Activated CD4-positive, CD25-positive, alpha-beta regulatory T cell (primary cell): ENCODE measurements at places on chromosomes 2 and 18.

DNA sequence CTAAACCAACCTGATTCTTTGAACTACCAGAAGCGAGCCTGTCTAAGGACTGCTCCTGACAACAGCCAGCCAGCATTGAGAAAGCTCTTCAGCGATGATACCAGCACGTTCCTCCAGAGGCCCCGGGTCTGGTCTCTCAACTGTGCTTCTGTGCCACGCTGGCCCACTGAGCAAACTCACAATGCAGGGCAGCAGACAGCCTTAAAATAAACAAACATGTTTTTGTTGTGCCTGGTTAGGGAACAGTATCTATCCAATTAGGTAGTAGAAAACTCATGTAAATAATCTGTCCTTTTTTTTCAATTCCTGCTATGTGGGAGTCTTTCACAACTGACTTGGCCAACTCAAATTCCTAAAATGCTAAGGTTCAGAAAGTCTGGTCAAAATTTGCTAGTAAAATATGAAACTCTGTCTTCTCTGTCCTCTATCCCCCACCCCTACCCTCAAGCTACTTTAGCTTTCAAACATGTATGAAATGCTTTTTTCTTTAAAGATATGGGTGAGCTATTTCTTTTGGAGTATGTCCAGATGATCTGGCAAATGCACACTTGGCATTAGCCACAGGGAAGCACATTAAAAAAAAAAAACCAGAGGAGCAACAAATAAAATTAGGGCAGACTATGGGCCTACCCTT, 21.4 kb upstream of the EML4 start:
- no peak for DNase-seq

DNA sequence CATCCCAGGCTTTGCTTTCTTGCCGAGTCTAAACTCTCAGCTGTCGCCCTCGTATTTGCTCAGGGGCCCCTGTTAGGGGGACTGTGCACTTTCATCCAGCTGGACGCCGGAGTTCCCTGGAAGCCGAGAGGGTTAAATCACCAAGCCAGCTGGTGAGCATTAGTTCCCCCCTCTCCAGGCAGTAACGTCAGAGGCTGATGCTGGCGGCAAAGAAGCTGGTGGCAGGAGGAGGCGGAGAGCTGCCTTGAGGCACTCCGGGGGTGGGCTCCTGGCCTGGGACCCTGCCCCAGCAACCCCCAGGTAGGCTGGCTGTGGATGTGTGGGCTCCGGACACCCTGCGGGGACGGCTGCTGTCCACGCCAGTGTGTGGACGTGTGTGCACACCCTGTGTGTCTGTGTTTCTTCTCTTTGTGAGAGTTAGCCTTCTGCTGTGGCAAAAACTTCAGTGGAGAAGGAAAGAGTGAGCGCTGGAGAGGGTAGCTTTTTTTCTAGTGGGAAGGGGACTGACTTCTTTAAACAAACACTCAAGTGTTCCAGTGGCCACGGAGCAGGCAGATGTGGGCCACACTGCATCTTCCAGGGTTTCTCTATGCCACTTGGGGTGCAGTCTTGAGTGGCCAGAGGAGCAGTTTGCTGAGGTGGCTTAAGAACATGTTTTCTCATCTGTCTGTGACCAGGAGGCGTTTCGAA, 84.7 kb downstream of the GLI2 start:
- DNase-seq: no peak

GRCh38 chr18:49910986-49911385, 97.7 kb upstream of the ACAA2 start:
- no peak for DNase-seq

- DNase-seq: no peak
These were observed 62.3 kb upstream of the ACYP2 start for GRCh38 chr2:54052825-54053718.

GRCh38 chr2:69138793-69139459, 125.9 kb downstream of the ANTXR1 start:
- DNase-seq: no peak

DNA sequence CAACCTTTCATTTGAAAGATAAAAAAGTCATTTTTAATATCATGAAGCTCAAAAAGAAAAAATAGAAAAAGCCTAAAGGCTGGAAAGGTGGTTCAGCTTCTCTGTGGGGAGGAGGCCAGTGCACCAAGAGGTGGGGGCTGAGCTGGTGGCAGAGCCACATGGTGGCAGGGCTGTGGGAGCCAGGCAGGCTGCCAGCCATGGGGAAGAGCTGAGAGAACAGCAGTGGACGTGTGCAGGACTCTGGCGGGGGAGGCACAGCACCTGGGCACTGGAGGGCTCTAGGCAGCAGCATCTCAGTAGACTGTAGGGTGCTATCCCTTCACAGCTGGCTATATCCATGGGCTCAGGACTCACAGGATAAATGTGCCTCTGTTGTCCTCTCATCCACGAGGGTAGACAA, 47.8 kb downstream of the STK25 start:
- no peak for DNase-seq

DNA sequence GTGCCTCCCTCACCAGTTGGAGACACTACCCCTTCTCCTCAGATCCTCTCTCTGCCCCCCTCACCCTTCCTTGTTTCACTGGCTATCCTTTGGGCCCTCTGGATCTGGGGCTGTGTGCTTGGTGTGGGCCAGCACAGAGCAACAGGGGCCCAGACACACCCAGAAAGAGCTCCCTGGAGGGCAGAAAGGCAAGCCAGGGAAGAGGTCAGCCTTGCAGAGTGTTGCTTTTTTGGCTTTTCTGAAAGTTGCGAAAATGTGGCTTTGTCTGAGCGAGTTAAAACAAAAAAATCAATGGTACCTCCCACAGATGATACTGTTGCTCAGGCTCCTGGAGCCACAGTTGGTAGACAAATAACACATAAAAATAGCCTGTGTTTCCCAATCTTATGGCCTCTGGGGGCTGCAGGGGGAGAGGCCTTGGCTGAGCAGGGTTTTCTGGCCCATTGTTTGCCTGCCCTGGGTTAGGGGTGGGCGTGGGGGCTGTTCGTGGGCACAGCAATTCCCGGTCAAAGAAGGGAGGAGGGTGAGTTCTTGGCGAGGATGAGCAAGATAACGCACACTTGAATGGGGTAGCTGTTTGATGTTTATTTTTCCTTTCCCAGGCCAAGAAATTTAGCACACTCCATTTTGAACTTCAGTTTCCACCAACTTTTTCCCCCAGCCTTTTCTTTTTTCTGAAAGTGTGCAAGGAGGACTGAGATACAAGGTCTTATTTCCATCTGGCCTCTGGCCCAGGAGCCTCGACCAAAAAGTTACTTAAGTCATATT, 167.0 kb upstream of the HAAO start:
- no peak for DNase-seq

GRCh38 chr2:96965781-96966514, 20.4 kb downstream of the FAM178B start:
- DNase-seq: no peak

- no peak for DNase-seq
These were observed 39.8 kb upstream of the AAK1 start for GRCh38 chr2:69683170-69683971.

- DNase-seq: no peak
These were observed 314.8 kb downstream of the CDH2 start for GRCh38 chr18:27862041-27862682.

DNA sequence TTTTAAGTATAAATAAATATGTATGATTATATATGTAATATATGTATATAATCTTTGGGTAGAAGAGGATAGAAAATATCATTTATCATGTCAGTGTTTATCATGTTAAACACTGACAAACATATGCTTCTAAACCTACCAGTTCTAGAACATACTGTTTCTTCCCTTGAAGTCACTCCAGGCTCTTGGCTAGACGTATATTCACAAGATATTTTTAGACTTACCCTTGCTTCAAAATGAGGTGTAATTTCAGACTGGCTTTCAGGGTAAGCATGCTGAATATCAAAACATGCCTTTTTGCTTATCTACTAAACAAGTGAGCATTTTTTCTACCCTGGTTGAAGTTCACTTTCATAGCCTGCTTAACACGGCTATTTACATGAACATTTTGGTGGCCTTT, 642.4 kb upstream of the PKDCC start:
- DNase-seq: no peak

DNA sequence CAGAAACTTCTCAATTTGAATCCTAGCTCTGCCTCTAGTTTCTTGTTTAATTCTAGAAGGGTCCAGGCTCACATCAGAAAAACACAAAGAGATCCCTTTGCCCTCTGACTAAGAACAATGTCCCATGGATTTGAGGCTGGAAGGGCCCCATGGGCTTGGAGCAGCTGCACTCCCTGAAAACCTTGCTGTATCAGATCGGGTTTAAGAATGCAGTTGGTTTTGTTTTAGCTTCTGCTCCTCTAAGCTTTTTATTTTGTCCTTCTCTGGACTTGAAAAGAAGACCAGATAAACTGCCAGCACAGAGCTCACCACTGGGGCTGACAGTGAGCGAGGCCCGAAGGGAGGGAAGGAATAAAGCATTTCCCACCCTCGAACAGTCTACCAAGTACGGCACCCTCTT, 69.2 kb upstream of the WIPF1 start:
- no peak for DNase-seq

GRCh38 chr2:8231902-8232301, 450.0 kb upstream of the ID2 start:
- DNase-seq: no peak

DNA sequence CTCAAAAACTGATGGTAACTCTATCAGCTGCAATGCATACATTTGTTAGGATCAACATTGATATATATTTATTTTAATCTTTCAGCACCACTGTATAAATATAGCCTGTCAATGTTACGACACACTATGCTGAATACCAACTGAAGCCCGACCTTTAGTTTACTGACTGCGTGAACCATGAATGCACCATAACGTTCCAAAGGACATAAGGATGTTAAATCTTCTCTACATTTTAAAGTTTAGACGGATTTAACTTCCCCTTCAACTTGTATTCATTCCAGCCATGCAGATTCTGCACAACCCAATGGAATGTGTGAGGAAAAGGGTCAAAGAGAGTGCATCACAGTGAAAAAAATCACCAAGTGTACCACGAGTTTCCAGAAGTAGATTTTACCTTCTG, 489.5 kb downstream of the IRS1 start:
- DNase-seq: no peak

DNA sequence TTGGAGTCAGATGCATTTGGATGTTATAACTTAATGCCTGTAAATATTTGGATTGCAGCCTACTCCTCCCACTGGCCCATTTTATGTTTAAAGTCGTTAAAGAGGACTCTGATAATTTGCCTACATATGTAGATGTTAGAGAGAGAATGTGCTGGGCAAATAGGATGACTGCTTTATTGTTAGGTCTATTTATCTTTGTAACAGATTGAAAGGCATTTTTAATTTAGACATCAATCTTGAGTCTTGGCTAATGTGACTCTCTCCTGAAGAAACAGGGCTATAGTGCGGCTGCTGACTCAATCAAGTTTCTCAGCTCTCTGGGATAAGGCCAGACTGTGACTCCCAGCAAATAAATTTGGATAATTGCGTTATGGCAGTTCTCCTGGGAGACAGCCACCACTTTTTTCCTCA, 1101.4 kb downstream of the CBLN2 start:
- DNase-seq: no peak

- no peak for DNase-seq
These were observed 5.7 kb downstream of the NCKAP5 start for GRCh38 chr2:133562558-133562957.

- DNase-seq: no peak
These were observed 492.0 kb downstream of the TNS1 start for GRCh38 chr2:217510771-217511291.

DNA sequence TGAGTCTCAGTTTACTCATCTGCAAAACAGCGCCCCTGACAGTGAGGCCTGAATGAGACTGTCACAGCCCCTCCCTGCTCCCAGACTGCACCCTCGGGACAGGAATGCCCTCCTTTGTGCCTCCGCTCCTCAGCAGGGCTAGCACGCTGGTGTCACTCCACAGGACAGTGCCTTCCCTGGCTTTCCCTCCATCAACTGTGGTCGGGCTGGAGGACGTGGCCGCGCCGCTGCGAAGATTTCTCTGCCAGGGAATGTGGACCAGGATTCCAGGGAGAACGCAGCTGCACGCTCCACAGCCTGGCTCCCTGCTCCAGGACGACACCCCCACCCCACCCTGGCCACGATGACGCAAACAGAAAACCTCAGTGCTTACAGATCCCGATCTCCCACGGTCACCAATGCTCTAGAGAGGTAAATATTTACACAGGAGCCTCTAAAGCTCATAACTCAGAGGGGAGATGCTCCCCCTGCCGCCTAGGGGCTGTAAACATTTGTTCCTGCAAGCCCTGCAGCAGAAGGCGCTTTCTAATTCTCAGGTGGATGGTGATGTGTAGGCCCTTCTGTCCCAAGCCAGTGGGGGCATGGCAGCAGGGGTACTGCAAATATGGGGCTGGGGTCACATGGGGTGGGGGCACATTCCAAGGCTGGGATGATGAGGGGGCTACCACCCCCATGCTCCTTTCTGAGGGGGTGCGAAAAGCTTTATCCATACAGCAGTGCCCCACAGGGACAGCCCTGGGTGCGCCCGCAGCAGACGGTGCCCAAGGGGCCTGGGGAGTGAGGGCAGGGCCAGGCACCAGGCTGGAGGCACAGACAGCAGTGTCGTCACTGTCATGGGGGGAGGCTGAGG, 12.4 kb downstream of the HS6ST1 start:
- DNase-seq: no peak

GRCh38 chr2:15737314-15738224, 145.9 kb downstream of the DDX1 start:
- DNase-seq: no peak

DNA sequence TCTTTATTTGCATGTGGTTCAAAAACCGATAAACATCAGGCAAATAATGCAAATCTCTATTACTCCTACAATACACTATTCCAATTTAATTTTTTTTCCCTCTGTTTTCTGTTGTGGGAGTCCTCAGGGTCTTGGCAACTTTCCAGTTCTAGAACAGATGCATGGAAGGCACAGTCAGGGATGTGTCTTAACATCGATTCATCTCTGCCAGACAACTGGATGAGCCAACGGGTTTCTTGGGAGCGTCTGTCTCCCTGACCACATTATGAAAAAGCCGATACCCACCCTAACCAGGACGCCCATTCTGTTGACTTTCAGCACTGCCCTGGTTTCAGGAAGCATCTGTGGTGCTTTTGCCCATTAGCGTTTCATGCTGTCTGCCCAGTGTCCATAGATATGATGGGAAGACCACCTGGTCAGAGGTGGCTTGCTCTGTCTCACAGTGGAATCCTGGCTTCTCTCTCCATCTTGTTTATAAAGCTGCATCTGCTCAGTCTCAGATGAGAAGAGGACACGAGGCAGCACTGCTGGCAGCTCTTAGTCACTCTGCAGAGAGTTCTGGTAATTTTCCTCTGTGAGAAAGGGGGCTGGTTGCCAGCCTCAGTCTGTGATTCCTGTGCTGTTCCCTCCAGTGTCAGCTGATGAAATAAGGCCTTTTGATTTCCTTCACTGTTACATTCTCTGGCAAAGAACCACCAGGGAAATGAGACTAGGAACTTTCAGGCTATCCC, 57.9 kb upstream of the KCNE4 start:
- DNase-seq: no peak

GRCh38 chr2:54952978-54953456, 97.2 kb downstream of the RTN4 start:
- no peak for DNase-seq

DNA sequence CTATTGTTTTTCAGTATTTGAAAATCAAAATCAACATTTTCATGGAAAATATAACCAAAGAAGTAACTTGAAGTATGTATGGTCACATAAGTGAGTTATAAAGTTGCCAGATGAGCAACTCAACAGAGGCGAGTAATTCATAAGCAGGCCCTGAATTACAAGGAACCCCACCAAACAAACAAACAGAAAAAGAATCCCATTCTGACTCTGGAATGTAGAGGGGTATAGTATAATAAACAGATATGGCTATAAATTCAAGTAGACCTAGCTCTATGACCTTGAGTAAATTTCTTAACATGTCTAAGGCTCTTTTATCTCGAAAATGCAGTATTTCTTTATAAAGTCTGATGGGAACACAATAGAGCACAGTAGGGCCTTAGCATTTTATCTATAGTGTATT, 4.7 kb upstream of the CDH2 start:
- DNase-seq: no peak

GRCh38 chr2:120926463-120927264, 191.0 kb downstream of the GLI2 start:
- no peak for DNase-seq
